Heart right ventricle (tissue), 16 donors: ENCODE measurements at places on chromosomes 5 and 9.

GRCh38 chr9:37001459-37001858 is 32.6 kb downstream of the PAX5 start:
- no peak for DNase-seq

DNA sequence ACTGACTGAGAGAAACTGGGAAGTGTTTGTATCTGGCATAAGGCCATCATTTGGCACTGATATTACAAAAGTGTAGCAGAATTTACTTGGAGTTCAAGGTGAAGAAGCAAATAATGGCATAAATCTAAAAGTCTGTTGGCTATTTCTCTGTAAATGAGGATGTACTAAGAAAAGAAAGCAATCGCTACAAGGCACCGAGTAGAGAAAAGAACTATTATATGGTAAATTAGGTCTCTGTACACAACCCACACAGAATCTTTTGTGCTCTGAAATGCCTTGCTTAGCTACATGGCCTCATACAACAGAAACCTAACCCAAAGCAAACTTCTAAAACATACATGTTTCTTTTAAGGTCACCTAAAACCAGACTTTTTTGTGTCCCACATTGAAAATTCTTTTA is 290.1 kb upstream of the WWC1 start:
- DNase-seq: no peak

DNA sequence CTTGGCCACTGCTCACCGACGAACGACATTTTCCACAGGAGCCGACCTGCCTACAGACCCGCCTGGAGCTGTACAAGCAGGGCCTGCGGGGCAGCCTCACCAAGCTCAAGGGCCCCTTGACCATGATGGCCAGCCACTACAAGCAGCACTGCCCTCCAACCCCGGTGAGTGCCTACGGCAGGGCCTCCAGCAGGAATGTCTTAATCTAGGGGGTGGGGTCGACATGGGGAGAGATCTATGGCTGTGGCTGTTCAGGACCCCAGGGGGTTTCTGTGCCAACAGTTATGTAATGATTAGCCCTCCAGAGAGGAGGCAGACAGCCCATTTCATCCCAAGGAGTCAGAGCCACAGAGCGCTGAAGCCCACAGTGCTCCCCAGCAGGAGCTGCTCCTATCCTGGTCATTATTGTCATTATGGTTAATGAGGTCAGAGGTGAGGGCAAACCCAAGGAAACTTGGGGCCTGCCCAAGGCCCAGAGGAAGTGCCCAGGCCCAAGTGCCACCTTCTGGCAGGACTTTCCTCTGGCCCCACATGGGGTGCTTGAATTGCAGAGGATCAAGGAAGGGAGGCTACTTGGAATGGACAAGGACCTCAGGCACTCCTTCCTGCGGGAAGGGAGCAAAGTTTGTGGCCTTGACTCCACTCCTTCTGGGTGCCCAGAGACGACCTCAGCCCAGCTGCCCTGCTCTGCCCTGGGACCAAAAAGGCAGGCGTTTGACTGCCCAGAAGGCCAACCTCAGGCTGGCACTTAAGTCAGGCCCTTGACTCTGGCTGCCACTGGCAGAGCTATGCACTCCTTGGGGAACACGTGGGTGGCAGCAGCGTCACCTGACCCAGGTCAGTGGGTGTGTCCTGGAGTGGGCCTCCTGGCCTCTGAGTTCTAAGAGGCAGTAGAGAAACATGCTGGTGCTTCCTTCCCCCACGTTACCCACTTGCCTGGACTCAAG is 1.5 kb downstream of the CSF2 start:
- no peak for DNase-seq

DNA sequence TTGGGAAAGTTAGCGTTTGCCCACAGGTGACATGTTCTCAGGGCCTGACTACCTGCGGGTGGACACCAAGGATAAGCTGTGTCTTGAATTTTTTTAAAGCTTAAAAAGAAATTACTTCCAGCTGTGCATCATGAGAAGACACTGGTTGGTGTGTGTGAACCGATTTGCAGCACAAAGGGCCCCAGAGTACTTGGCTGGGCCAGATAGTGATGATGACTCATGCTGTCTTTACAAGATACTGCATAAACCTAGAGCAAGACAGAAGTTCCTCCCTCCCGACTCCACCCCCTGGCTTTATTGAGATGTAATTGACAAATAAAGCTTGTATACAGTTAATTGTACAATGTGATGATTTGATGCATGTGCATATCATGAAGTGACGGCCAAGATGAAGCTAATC is 212.8 kb downstream of the NXNL2 start:
- no peak for DNase-seq

DNA sequence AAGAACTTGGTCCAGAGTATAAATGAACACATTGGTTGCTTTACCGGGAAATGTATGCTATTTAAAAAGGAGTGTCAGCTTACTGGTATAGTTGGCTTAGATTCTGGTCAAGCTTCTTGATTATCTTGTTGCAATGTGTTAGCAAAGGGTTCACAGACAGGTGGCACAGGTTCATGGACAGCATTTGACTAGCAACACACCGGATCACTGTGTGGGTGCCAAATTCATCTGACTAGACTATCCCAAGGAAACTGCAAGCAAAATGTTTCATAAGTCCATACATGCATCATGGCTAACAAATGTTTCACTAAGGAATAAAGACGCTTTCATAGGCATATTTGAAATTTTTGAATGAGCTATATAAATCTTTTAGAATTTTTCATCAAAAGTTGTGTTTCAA is 274.1 kb downstream of the PLK2 start:
- no peak for DNase-seq

DNA sequence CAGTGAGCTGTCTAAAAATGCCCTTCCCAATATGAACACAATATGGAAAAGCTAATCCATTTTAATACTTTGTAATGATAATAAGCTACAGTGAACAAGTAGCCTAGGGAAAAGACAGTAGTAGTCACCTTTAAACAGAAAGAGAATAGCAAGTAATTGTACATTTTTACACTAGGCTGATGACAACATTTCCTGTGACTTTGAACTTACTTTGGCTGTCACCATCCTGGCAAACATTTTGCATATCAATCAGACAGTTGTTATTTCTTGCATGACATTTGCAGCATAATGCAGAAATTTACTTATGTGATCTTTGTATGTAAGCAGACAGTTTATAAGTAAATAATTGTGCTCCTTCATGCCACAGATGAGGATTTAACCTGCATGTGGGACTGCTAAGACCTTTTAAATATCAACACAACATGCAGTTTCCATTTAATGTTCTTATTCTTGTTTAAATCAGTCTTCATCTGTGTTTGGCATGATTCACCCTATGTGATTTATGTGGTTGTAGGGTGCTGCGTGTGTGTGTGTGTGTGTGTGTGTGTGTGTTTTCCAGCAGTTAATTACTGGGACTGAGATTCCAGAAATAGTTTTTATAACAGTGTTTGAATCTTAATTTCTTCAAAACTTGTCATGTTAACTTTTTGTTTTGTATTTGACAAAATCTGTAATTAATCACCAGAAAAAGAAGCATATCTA is 997.1 kb upstream of the ARRDC3 start:
- no peak for DNase-seq
